ENCODE measurements at places on chromosomes 5 and 9. TPM values are rescaled to one million over a fixed set of nuclear protein-coding genes. Genes with fewer than 3 reads are reported as not detected.
A peak's percentile ranks its signal among the peaks of the same experiment; 100 is the strongest.

- H3K4me1 ChIP-seq: no peaks in the 10 kb centered on the region
- DNase-seq: no peak
- H3K27ac ChIP-seq: no peak overlapping the region
- H3K4me3 ChIP-seq: no peak overlapping the region
Measured at GRCh38 chr9:21154018-21154608, 12.3 kb downstream of the IFNA21 start.

The CD274 gene
- 1.9 TPM for total RNA-seq

The IL9 gene
- total RNA-seq: not detected

GRCh38 chr5:178282391-178282790, 49.8 kb upstream of the PHYKPL start:
- H3K27ac ChIP-seq: no peak overlapping the region
- H3K36me3 ChIP-seq: no peaks in the 10 kb centered on the region
- peaks cover 4% of the 10 kb centered on the region for H3K27me3 ChIP-seq

GRCh38 chr5:62143268-62144229, 162.5 kb upstream of the KIF2A start:
- no peaks in the 10 kb centered on the region for H3K36me3 ChIP-seq
- no peak overlapping the region for H3K4me3 ChIP-seq
- no peak for DNase-seq
- peak overlapping the region; percentile 18 for H3K27ac ChIP-seq
- no peaks in the 10 kb centered on the region for H3K27me3 ChIP-seq

DNA sequence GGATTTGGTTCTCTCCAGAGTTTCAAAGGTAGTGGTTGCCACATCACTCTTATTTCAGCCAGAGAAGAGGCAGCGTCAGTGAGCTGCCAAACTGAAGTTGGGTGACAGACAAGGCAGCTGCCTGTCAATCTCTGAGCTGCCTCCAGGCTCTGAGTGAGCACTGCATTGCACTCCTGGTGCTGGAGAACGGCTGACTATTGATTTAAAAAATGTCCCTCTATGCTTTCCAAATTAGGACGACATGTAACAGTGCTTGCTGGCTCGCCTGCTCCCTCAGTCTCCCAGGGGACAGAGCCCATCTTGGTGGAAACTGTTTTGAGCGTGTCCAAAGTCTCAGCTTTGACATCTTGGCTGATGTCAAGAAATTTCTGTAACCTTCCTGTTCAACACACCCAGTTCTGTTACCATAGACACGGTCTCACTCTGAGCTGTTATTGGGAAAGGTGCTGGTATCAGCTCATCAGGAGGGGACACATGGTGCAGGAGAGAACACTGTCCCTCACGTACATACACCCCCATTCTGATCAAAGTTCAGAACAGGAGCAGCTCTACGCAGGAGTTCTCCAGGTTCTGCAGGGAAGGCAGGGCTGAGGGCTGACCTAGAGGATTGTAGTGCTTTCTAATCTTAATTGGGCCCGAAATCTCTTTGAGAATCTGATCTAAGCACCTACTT, 15.7 kb downstream of the PCDH12 start:
- H3K4me3 ChIP-seq: no peak overlapping the region
- no peak overlapping the region for H3K27ac ChIP-seq
- H3K4me1 ChIP-seq: no peaks in the 10 kb centered on the region
- no peak for DNase-seq

DNA sequence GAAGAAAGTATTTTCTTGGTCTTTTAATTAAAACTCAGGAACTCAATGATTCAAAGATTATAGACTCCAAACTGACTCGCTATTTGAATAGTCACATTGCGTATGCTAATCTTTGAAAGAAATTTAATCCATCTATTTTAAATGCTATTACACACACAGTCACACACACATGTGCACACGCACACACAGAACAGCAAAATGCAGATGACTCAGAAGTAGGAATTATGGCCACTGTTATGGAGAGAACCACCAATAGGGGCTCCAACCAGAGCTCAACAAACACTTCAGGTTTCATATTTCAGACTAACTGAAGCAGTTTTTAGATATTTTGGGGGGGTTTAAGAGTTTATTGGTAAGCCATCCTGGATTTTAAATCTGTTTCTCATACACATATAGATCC, 1917.9 kb downstream of the EFNA5 start:
- no peak overlapping the region for H3K4me3 ChIP-seq
- DNase-seq: no peak
- no peaks in the 10 kb centered on the region for H3K4me1 ChIP-seq
- H3K36me3 ChIP-seq: no peaks in the 10 kb centered on the region
- no peak overlapping the region for H3K27ac ChIP-seq
- H3K27me3 ChIP-seq: no peaks in the 10 kb centered on the region

GRCh38 chr5:158546748-158547147, 553.0 kb downstream of the EBF1 start:
- H3K36me3 ChIP-seq: no peaks in the 10 kb centered on the region
- no peaks in the 10 kb centered on the region for H3K4me1 ChIP-seq
- DNase-seq: no peak
- H3K4me3 ChIP-seq: no peak overlapping the region

DNA sequence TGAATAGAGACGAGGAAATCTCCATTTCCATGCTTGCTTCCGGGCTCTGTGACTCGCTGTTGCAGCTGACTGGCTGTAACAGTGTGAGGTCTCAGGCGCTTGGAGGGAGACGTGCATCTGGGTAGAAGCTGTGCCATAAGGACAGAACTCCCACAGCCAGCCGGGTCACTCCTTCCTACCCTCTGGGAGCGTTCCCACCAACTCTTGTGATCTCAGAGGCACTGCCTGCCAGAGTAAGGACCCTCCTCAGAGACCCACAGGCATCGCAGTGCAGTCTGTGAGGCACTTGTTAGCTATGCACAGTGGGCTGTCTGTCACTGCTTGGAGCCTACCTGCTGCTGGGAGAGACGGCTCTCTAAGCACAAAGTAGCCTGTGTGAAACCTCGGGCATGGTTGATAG, 203.4 kb upstream of the SEMA6A start:
- H3K27me3 ChIP-seq: no peaks in the 10 kb centered on the region
- no peak overlapping the region for H3K4me3 ChIP-seq
- H3K4me1 ChIP-seq: no peaks in the 10 kb centered on the region
- H3K36me3 ChIP-seq: no peaks in the 10 kb centered on the region

The ZER1 gene
- total RNA-seq: 17.8 TPM

DNA sequence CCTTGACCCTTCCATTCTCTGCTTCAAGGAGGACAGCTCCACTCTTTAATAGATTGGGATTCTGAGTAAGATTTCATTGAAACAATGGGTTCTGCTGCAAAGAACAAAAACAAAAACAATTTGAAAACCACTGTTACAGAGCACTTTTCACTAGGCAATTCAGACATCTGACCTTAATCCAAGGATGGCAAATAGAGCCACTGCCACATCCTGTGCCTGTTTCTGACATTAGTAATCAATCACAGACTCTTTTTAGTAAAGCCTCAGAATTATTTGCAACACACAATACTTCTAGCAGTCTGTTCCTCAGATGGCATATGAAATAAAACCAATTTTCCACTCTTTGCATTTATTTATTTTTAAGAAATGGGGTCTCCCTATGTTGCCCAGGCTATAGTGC, 37.8 kb upstream of the NDFIP1 start:
- no peaks in the 10 kb centered on the region for H3K4me1 ChIP-seq
- DNase-seq: no peak
- no peaks in the 10 kb centered on the region for H3K36me3 ChIP-seq
- H3K27me3 ChIP-seq: no peaks in the 10 kb centered on the region
- no peak overlapping the region for H3K4me3 ChIP-seq

DNA sequence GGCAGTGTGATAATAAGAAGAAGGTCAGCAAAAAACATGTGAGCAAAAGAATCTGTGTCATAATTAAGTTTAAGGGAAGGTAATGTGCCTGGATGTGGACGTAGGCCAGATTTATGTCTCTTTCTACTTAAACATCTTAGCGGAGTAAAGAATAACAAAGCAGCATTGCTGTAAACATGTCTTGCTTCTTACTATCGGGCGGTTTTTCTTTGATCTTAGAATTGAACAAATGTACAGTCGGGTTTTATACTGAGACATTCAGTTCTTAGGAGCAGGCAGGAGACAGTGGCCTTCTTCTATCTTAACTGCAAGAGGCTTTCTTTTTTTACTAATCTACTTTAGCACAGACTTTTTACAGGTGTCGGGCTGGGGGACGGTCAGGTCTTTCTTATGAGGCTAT, 40.4 kb upstream of the FLT4 start:
- no peaks in the 10 kb centered on the region for H3K4me1 ChIP-seq
- no peak overlapping the region for H3K27ac ChIP-seq
- no peaks in the 10 kb centered on the region for H3K27me3 ChIP-seq
- no peak for DNase-seq

DNA sequence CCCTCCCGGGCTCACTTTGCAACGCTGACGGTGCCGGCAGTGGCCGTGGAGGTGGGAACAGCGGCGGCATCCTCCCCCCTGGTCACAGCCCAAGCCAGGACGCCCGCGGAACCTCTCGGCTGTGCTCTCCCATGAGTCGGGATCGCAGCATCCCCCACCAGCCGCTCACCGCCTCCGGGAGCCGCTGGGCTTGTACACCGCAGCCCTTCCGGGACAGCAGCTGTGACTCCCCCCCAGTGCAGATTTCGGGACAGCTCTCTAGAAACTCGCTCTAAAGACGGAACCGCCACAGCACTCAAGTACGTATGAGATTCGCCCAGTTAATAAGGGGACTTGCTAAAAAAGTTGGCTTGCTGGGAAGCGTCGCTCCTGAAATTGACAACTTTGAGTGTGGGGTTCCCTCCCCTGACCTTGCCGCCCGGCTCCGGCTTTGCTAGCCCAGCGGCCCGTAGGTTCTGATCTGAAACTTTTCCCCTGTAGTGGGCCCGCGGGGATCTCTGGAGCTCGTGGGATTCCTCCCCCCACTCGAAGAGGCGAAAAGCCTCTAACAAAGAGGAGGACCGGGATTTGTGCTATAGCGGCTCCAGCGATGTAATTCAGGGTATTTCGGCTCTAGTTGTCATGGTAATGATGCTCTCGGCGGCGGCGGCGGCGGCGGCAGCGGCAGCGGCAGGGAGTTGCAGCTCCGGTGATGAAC, 572 bp downstream of the NR4A3 start:
- H3K36me3 ChIP-seq: no peaks in the 10 kb centered on the region
- peak overlapping the region; percentile 74 for H3K4me3 ChIP-seq

The TMEM232 gene
- total RNA-seq: 3.0 TPM

The RICTOR gene
- total RNA-seq: 13.1 TPM

- no peaks in the 10 kb centered on the region for H3K4me1 ChIP-seq
- H3K36me3 ChIP-seq: no peaks in the 10 kb centered on the region
- H3K4me3 ChIP-seq: no peak overlapping the region
Measured at GRCh38 chr9:36903541-36904435, 130.3 kb downstream of the PAX5 start.

The NTRK2 gene
- 27.3 TPM for total RNA-seq

DNA sequence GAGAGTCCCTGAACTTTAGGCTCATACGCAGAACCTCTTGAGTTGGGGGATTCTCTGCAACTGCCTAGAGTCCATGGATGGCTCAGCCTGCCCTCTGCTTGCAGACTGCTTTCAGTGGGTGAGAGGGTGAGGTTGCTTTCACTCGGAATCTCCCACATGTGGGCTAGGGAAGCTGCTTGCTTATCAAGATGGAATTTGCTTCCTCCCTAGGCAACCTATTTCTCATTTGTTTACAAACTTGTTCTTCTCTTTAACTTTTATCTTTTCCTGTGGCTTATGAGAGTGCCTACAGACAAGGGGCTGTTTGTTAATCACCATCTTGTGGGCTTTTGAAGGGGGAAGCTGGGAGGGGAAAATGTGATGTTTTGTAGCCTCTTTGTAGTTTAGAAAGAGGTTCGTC, 10.0 kb downstream of the TLE4 start:
- no peak overlapping the region for H3K27ac ChIP-seq
- H3K4me3 ChIP-seq: no peak overlapping the region
- H3K27me3 ChIP-seq: no peaks in the 10 kb centered on the region
- no peaks in the 10 kb centered on the region for H3K36me3 ChIP-seq
- H3K4me1 ChIP-seq: peaks cover 7% of the 10 kb centered on the region

DNA sequence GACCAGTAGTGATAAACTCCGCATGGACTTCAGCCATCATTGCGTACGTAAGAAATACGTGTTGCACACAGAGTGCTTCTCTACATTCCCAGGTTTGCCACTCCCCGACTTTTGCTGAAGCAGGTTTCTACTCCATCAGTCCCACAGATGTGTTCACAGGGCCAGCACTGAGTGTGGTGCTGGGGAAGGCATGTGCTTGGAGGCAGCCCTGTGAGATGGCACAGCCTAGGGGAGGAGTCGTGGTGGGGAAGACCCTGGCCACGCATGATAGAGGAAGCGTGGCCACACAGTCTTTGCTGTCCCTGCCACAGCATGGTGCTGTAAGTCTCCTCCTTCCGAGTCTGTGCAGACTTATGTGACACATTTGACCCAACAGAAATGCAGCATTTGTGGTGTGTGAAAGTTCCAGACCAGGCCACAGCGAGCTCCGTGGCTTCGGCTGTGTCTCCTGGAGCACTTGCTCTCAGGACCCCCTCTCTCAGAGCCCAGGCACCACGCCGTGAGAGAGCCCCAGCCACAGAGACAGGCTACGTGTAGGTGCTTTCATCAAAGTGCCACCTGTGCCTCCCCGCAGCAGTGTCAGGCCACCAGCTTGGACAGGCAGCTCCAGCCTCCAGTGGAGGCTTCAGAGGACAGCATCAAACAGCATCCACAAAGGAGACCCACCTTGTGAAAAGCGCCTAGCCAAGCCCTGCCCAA, 197.8 kb downstream of the AUH start:
- DNase-seq: no peak
- H3K4me1 ChIP-seq: no peaks in the 10 kb centered on the region
- H3K27ac ChIP-seq: no peak overlapping the region
- H3K4me3 ChIP-seq: no peak overlapping the region
- H3K27me3 ChIP-seq: no peaks in the 10 kb centered on the region

- DNase-seq: peak; percentile 53
- H3K36me3 ChIP-seq: no peaks in the 10 kb centered on the region
- H3K4me1 ChIP-seq: no peaks in the 10 kb centered on the region
- H3K4me3 ChIP-seq: no peak overlapping the region
Measured at GRCh38 chr9:92671323-92671722, 1.4 kb upstream of the IPPK start.

DNA sequence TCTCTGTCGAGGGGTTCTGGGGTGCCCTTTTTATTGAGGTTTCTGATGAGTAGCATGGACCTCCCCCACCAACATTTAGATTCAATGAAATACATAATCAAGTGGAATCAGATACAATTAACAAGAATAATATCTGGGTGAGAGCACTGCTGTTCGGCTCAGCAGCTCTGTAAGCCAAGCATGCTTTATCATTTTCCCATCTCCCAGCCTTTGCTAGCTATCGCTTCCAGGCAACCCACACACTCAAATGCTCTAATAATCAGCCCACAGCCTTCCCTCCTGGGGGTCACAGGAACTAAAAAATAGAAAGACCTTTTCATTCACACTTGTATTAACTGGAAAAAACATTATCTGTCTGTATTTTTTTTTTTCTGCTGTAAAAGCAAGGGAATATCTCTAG, 8.9 kb downstream of the PLPPR1 start:
- H3K27ac ChIP-seq: no peak overlapping the region
- no peak overlapping the region for H3K4me3 ChIP-seq
- H3K27me3 ChIP-seq: no peaks in the 10 kb centered on the region

DNA sequence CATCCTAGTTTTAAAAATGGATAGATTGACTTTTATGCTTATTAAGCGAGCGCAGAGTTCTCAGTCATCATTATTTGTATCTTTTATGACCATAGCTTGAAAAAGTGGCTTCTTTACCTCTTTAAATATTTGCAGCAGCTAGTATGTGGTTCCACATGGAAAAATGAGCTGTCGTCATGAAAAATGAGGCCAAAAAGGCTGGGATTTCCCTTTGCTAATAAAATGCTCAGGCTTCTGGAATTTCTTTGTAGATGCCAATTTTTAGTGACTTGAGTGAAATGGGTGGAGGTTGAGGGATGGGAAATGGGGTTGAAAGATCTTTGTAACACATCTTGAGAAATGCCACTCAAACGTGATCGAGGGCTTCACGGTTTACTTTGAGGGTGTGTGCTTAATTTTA, 35.2 kb downstream of the RAI14 start:
- H3K36me3 ChIP-seq: no peaks in the 10 kb centered on the region
- H3K27me3 ChIP-seq: no peaks in the 10 kb centered on the region
- no peak overlapping the region for H3K27ac ChIP-seq
- peaks cover 10% of the 10 kb centered on the region for H3K4me1 ChIP-seq
- DNase-seq: no peak
- no peak overlapping the region for H3K4me3 ChIP-seq
